ENCODE measurements at places on chromosomes 2 and 18. TPM values are rescaled to one million over a fixed set of nuclear protein-coding genes. Genes with fewer than 3 reads are reported as not detected.

GRCh38 chr2:37555457-37555856, 116.0 kb downstream of the CDC42EP3 start:
- no peak for DNase-seq

RGPD4 gene
- 0.08 TPM for total RNA-seq

TACR1 gene
- total RNA-seq, result 5.5 TPM

COLEC12 gene
- total RNA-seq, result 10.2 TPM

DNA sequence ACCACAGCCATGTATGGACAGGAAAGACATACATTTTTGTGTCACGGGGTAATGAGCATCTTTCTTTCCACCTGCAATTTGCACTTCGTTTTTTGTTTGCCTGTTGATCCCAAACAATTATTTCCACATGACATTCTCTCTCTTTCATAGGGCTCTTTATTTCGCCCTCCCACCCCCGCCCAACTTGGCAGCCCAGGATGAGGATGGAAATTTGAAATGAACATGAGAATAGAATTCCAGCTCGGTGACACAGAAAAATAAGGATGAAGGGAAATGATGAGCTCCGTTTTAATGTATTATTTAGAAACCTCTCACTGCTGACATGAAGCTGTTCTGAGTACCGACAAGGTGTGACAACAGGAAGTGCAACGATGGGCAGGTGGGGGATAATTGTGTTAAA, 443.3 kb downstream of the SOCS6 start:
- DNase-seq, result no peak

GRCh38 chr2:68388772-68389171, 23.7 kb downstream of the PLEK start:
- DNase-seq, result no peak

DNA sequence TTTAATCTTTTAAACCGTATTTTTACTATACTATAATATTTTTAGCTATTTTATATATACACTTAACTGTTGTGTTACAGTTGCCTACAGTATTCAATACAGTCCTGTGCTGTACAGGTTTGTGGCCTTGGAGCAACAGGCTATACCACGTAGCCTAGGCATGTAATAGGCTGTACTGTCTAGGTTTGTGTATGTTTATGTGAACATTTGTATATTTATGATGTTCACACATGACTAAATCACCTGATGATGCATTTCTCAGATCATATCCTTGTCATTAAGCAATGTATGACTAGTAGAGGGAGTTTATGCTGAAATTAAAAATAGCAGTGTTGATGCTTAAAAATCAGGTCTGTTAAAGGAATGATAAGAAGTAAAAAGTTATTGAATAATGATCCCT, 92.3 kb upstream of the RANBP2 start:
- DNase-seq, result no peak

GRCh38 chr18:3321133-3321812, 59.3 kb downstream of the MYL12B start:
- no peak for DNase-seq

C1D gene
- 14.2 TPM for total RNA-seq

GCG gene
- total RNA-seq, result not detected

DNA sequence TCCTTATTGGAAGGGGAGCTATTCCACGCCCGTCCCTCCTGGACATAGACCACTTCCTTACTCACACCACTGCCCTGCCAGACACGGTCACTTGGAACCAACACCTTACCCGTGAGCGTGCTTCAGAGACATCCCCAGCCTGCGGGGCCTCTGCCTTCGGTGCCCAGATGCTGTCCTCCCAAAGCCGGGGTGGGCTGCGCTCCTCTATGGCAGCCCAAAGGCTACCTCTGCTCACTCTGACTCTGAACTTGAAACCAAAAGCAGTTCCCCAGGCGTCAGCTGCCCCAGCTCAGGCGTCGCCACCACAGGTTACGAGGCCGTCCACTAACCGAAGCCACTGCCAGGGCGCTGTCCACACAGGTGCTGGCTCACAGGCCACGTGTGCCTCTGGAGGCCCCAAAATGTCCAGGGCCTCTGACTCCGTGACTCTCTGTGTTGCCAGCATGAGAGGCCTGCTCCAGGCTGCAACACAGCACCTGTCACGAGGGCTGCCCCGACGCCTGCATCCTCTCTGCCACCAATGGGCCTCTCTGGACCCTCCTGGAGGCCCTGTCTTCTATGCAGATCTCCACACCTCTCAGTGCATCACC, 23.8 kb downstream of the HDAC4 start:
- no peak for DNase-seq

DNA sequence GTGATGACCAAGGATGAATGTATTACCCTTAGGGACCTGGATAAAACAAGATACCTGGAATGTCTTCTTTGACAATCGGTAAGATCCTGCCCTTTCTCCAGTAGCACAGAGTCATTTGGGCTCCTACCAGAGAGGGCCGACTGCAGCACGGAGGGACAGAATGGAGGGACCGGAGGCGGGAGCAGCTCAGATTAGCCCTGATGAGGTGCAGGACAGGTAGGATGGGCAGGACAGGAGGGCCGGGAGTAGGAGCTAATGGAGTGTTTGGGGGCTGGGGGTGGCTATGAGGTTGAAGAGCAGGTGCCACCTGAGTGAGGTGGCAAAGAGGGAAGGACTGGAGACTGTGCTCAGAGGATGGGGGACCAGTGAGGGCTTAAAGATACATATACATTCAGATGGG, 9.9 kb upstream of the PRELID3A start:
- DNase-seq, result no peak

- no peak for DNase-seq
These were observed 37.8 kb upstream of the CCDC195 start for GRCh38 chr2:224753743-224754540.

UGT1A8 gene
- total RNA-seq, result 4.4 TPM

PROKR1 gene
- not detected for total RNA-seq

DNA sequence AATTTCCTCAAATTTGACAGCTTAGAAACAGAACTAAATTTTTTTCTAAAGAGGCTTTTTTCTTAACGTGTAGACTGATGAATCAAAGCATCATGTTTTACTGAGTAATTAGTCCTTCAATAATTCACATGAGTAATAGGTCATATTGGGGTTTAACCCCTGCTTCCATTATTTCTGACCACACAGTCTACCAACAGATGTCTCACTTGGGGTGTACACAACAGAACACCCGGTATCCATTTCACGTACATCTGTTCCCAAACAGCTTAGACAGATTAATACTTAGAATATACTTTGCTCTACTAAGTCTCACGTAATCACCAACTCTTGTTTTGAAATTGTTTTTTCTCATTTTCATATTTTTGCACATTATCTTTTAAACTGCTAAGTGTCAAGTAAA, 14.8 kb downstream of the CERKL start:
- no peak for DNase-seq

STARD7 gene
- 95.0 TPM for total RNA-seq

TXNDC2 gene
- 0.21 TPM for total RNA-seq

TUBB8B gene
- not detected for total RNA-seq

B4GALT6 gene
- total RNA-seq, result 8.9 TPM

GRCh38 chr2:111634995-111635538, 248.9 kb downstream of the ANAPC1 start:
- DNase-seq, result no peak

GRCh38 chr2:69804416-69804815, 25.0 kb upstream of the GMCL1 start:
- no peak for DNase-seq

DNA sequence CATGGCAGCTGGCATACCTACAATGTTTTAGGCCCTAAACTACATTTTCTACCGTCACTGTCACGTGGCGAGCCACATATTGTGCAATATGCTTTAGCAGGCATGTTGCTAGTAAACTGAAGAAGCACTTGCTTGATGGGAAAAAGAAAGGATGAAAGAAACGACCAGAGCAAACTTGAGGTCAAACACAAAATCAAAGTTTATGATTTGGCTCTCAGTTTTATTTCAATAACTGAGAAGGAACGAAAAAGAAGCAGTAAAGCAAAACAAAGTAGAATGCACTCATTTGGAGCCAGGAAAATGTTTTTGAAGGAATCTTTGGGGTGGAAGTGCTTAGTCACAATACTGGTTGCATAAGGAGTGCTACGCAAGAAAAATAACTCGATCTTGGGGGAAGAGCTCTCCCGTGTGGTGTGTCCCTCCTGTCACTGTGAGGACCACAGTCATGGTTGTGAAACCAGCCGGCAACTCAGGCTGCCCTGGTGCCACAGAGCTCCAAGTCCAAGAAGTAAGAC, 349.8 kb downstream of the RBM43 start:
- DNase-seq, result peak; percentile 67

DPYSL5 gene
- not detected for total RNA-seq

DNA sequence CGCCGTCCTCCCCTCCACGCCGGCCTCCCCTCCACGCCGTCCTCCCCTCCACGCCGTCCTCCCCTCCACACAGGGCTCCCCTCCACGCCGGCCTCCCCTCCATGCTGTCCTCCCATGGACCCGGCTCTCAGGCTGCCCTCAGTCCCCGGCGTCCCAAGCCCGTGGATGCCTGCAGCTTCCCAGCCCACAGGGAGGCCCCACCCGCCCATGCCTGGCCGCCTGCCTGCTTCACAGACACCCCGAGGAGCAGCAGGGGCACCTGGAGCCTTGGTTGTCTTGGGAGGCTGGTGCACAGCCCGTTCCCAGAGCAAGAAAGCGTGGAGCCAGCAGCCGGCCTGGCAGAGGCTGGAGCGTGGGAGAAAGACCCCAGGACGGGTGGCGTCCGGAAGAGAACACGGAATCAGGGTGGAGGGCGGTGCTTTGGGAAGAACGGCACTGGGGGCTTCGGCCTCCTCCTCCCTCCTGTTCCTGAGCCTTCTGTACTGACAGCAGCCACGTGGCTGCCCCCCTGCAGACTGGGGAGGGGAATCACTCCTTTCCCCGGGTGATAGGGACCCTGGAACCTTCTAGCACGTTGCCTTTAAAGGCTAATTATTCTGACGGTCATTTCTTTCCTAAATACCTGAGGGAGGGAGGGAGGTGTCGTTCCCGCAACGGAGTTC, 26.2 kb upstream of the KCNG2 start:
- DNase-seq, result no peak

DNA sequence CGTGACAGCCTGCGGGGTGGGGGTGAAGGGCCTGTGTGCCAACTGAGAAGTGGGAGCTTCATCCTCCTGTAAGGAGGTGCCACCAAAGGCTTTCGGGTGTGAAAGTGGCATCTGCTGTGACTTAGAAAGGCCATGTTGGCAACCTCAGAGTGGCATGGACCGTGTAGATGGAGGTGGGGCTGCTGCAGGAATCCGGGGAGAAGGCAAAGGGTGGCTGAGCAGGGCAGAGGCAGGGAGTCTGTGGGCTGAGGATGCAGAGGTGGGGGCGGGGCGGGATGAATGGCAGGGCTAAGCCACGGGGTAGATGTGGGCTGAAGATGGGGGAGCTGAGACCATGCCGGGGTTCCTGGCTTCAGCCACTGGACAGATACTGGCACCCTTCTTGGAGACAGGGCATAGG, 28.2 kb downstream of the TOGARAM2 start:
- DNase-seq, result no peak

- DNase-seq, result no peak
These were observed 7.0 kb downstream of the SPEG start for GRCh38 chr2:219441451-219442255.

DNA sequence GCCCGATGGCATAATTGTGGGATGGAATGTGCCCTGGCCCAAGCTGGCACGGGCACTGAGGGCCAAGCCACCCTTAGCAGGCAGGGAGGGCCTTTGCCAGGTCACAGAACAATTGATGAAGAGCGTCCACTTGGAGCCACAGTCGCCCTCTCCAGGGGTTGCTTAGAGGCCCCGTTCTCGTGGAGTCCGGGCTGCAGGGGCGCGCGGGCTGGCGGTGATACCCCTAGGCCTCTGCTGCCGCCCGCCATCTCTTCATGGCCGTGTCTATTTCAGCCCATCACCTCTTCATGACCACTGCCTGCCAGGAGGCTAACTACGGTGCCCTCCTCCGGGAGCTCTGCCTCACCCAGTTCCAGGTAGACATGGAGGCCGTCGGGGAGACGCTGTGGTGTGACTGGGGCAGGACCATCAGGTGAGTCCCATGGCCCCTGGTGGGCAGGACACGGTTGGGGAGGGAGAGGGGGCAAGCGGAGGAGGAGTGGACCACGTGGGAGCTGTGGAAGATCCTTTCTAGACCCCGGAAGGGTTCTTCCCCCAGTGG, 17.6 kb downstream of the RAMP1 start:
- DNase-seq, result peak; percentile 38

TNFAIP6 gene
- 1.9 TPM for total RNA-seq

DNA sequence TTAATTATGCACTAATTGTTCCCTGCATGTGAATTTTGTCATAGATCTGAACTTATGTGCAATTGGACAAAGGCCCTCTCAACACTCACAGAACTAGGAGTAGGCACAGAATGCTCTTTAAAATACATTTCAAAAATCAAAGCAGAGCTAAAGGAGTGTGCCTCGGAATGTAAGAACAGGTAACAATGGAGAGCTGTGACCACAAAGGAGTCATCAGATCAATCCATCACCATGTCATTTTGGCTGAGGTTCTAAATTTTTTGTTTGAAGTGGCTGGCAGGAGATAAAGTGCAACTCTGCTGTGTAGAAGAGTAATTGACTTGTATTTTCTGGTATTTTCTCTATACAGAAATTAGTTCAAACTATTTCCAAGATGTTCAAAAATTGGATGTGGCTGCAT, 155.4 kb downstream of the NRP2 start:
- DNase-seq, result no peak

DNA sequence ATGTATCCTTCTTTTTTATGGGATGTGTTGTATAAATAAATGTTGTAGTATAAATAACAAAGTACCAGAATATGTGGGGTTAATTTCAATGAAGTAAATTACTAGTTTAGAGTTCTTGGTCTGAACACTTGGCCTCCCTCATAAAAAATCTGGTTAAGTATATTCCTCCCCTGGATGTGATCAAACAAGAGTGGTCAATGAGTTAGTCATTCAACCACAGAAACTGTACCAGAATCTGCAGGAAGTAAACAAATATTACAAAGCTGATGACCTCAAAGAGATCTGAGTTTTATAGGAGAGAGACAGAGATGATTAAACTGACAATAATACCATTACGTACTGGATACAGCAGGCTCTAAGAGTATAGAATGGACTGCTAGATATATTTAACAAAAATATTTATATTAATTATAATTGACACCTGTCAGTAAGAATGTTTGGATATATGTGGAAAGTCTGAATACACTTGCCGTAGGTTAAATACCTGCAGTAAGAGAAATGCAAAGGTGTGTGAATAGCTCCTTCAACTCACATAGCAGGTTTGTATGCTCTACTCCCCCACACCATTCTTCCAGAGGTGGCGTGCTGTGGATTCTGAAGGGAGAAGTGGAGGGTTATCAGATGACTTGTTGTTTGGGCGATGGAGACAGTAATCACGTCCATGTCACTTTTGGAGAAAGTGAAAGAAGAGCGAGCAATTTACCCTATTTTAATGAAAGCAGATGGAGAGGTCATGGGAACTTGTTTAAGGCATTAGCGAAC, 108.3 kb upstream of the LRATD1 start:
- DNase-seq, result no peak

VIL1 gene
- total RNA-seq, result not detected

GRCh38 chr2:234075947-234076346, 25.4 kb downstream of the SPP2 start:
- no peak for DNase-seq

GALNT13 gene
- 13.6 TPM for total RNA-seq

All from ureter (tissue), 1 donor.